ENCODE measurements at places on chromosomes 7 and 10. TPM values are rescaled to one million over a fixed set of nuclear protein-coding genes. Genes with fewer than 3 reads are reported as not detected.

SPDYE6 gene
- not detected for total RNA-seq

AGAP9 gene
- 9.8 TPM for total RNA-seq

PGAM2 gene
- total RNA-seq = 0.42 TPM

ITGB8 gene
- total RNA-seq = not detected

CALD1 gene
- 7.2 TPM for total RNA-seq

HECW1 gene
- total RNA-seq = not detected

PLOD3 gene
- total RNA-seq = 93.6 TPM

TRPV5 gene
- not detected for total RNA-seq

AP4M1 gene
- 13.5 TPM for total RNA-seq

PSPH gene
- total RNA-seq = 23.8 TPM

SPACDR gene
- total RNA-seq = 2.7 TPM

SH2D4B gene
- 0.23 TPM for total RNA-seq

SKIDA1 gene
- total RNA-seq = 0.02 TPM

LARP4B gene
- 167 TPM for total RNA-seq

ZWINT gene
- 105 TPM for total RNA-seq

SPDYE1 gene
- total RNA-seq = not detected

ADAM22 gene
- total RNA-seq = 1.7 TPM

PON3 gene
- not detected for total RNA-seq

ACTR1A gene
- total RNA-seq = 64.8 TPM

WIPF3 gene
- total RNA-seq = not detected

PLXDC2 gene
- total RNA-seq = not detected

GALNT17 gene
- not detected for total RNA-seq

LSM5 gene
- 92.9 TPM for total RNA-seq

CCT6A gene
- 342 TPM for total RNA-seq

NPY gene
- total RNA-seq = not detected

RPS24 gene
- total RNA-seq = 1,818 TPM

AGR3 gene
- not detected for total RNA-seq

ACADSB gene
- total RNA-seq = 21.3 TPM

CUBN gene
- total RNA-seq = 0.40 TPM

WDR91 gene
- total RNA-seq = 26.6 TPM

STEAP4 gene
- total RNA-seq = 0.58 TPM

SEMA4G gene
- total RNA-seq = 1.4 TPM

ASB10 gene
- not detected for total RNA-seq

CPVL gene
- total RNA-seq = not detected

LRRC61 gene
- total RNA-seq = 27.5 TPM

NUTM2D gene
- 2.1 TPM for total RNA-seq

IGFBP1 gene
- total RNA-seq = not detected

ARHGAP22 gene
- total RNA-seq = not detected

PIK3CG gene
- 28.1 TPM for total RNA-seq

IQUB gene
- 0.05 TPM for total RNA-seq

FRMPD2 gene
- not detected for total RNA-seq

ARMC3 gene
- not detected for total RNA-seq

GPC2 gene
- total RNA-seq = 7.9 TPM

SFRP4 gene
- not detected for total RNA-seq

TBX20 gene
- total RNA-seq = 0.24 TPM

SCIN gene
- not detected for total RNA-seq

ASB15 gene
- total RNA-seq = not detected

GNGT1 gene
- not detected for total RNA-seq

CALML3 gene
- not detected for total RNA-seq

IFIT1 gene
- total RNA-seq = 1.0 TPM

ADARB2 gene
- not detected for total RNA-seq
